ENCODE measurements at places on chromosomes 13 and 19. TPM values are rescaled to one million over a fixed set of nuclear protein-coding genes. Genes with fewer than 3 reads are reported as not detected.

Gene HS6ST3
- 6.5 TPM for total RNA-seq

Gene ZNF415
- total RNA-seq: 26.2 TPM

Gene TSSK6
- 3.7 TPM for total RNA-seq

Gene ZNF99
- not detected for total RNA-seq

GRCh38 chr19:49533551-49534488 is 6.0 kb downstream of the RCN3 start:
- peak; percentile 79 for DNase-seq
- no peaks in the 10 kb centered on the region for H3K36me3 ChIP-seq
- H3K4me1 ChIP-seq: peaks cover 14% of the 10 kb centered on the region
- no peaks in the 10 kb centered on the region for H3K27me3 ChIP-seq
- no peak overlapping the region for H3K27ac ChIP-seq

DNA sequence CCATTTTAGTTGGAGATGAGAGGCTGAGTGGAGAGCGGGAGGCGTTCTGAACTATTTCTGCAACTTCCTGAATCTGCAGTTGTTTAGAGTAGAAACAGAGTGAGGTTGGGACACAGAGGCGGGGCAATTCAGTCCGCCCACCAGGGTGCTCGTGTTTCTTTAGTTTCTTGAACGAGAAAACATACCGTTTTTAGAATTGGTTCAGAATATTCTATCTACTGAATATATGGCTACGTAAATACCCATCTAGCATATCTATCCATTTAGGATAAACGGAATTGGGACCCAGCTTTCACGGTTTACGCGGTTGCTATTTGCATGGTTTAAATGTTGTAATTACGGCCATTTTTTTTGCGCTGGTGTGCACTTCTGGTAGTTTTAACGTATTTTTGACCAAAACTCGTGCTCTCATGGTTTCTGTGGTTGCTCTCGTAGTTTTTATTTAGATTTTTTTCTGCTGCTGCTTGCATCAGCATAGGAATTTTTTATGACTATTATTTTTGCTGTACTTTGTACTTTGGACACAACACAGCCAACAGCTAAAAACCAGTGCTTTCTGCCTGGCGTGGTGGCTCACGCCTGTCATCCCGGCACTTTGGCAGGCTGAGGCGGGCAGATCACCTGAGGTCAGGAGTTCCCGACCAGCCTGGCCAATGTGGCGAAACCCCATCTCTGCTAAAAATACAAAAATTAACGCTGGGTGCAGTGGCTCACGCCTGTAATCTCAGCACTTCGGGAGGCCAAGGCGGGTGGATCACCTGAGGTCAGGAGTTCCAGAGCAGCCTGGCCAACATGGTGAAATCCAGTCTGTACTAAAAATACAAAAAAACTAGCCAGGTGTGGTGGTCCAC is 32.7 kb downstream of the TIMM13 start:
- no peak overlapping the region for H3K4me3 ChIP-seq
- peaks cover 3% of the 10 kb centered on the region for H3K27me3 ChIP-seq
- H3K36me3 ChIP-seq: no peaks in the 10 kb centered on the region
- no peaks in the 10 kb centered on the region for H3K4me1 ChIP-seq
- DNase-seq: no peak

- peaks cover 11% of the 10 kb centered on the region for H3K4me1 ChIP-seq
- H3K4me3 ChIP-seq: no peak overlapping the region
- H3K36me3 ChIP-seq: no peaks in the 10 kb centered on the region
Observed at GRCh38 chr13:110299283-110299840, 7.6 kb downstream of the COL4A1 start.

GRCh38 chr13:93398167-93399035 is 171.8 kb downstream of the GPC6 start:
- no peak overlapping the region for H3K27ac ChIP-seq
- H3K4me3 ChIP-seq: no peak overlapping the region
- no peak for DNase-seq
- no peaks in the 10 kb centered on the region for H3K4me1 ChIP-seq
- H3K36me3 ChIP-seq: no peaks in the 10 kb centered on the region
- H3K27me3 ChIP-seq: no peaks in the 10 kb centered on the region

DNA sequence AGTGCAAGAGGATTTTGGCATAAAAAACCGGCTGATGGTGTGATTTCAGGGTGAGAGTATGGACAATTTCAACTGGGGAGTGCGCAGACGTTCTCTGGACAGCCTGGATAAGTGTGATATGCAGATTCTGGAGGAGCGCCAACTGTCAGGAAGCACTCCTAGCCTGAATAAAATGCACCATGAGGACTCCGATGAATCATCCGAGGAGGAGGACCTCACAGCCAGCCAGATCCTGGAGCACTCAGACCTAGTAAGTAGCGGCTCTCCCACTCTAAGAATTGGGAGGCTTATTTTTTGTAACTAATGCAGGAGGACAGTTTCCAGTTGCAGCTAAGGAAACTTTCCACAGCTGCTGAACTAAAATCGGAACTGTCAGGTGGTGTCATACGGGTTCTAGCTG is 53.6 kb downstream of the ZAR1L start:
- H3K36me3 ChIP-seq: no peaks in the 10 kb centered on the region
- peak; percentile 77 for DNase-seq
- no peak overlapping the region for H3K4me3 ChIP-seq
- no peaks in the 10 kb centered on the region for H3K27me3 ChIP-seq

DNA sequence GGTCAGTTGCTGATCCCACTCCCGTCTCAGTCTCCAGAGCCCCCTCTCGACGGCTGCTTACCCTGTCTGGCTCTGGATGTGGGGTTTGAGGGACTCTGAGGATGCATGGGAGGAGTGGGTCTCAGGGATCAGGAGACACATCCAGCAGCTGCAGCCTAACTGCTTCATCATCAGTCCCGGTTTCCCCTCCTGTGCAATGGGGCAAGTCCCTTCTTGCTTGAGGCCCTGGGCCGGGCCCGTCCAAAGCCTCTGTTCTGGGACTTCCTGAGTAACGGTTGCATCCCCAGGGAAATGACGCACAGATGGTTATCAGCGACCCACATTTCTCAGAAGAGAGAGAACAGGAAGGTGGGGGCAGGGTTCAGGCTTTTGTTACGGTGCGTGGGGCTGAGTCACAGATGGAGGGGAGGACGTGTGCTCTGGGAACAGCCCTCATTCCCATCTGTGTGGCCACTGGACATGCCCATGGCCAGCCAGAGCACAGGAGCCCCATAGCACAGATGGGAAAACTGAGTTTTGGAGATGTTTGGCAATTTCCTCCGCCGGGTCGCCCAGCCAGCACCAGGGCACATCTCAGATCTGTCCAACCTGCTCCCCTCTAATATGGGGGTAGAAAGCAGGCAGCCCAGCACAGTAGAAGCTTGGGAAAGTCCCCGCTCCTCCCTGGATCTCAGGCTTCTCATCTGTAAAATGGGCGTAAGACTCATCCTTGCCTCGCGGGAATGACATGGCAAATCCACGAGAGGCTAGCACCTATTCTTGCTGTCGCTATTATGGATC is 19.3 kb downstream of the GNA15 start:
- peak; percentile 77 for DNase-seq
- no peaks in the 10 kb centered on the region for H3K27me3 ChIP-seq
- H3K36me3 ChIP-seq: no peaks in the 10 kb centered on the region
- H3K4me1 ChIP-seq: peaks cover 8% of the 10 kb centered on the region
